ENCODE measurements at places on chromosomes 3 and 15.

GRCh38 chr3:135349254-135349948, 554.3 kb downstream of the EPHB1 start:
- no peak for DNase-seq

GRCh38 chr3:12828751-12829150, 12.6 kb downstream of the RPL32 start:
- DNase-seq, result no peak

- no peak for DNase-seq
These were observed 318.0 kb downstream of the FGF12 start for GRCh38 chr3:192409201-192409837.

DNA sequence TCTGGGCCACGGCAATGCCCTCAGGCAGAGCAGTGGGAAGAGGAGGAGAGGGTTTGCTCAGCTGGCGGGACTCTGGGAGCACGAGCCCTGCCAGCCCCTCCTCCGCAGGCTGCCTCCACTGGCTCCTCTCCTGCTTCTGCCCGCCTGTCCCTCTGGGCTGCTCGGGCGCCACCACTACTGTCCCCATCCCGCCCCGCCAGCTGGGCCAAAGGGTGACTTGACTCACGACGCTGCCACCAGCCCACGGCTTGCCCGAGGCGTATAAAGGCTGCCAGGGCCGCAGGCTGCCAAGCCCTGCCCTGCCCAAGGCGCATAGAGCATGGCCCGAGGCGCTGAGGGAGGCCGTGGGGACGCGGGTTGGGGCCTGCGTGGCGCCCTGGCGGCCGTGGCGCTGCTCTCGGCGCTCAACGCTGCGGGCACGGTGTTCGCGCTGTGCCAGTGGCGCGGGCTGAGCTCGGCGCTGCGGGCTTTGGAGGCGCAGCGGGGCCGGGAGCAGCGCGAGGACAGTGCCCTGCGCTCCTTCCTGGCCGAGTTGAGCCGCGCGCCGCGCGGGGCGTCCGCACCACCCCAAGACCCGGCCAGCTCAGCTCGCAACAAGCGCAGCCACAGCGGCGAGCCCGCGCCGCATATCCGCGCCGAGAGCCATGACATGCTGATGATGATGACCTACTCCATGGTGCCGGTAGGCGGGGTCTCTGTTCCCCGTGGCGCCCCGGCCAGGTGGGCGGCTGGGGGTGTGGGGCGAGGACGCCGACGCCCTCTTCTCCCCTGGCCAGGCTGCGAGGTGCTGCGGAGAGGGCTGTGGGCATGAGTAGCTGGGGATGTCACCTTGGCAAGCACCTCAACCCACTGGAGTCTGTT, at the start of gene GLDN:
GLDN (plus strand) TSS at position 290 of the 861 bp plus-strand sequence; CDS start at position 320, 30 bp downstream.
- no peak for DNase-seq

GRCh38 chr3:138367326-138367850, 19.0 kb downstream of the MRAS start:
- DNase-seq, result no peak

- DNase-seq, result no peak
These were observed 93.8 kb downstream of the SMAD6 start for GRCh38 chr15:66795851-66796250.

DNA sequence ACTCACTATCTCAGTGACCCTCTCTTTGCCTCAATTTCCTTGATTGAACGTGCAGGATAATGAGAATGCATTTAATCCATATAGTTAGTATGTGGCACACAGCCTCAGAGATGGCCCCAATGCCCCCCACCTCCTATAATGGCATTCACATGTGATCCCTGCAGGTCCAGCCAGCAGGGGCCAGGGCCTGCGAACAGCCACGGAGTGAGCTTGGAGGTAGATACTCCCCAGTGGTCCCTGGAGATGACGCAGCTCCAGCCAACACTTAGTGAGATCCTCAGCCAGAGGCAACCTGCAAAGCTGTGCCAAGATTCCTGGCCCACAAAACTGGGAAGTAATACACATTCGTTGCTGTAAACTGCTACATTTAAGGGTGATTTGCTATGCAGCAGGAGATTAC, 184.9 kb upstream of the NSMCE3 start:
- no peak for DNase-seq

DNA sequence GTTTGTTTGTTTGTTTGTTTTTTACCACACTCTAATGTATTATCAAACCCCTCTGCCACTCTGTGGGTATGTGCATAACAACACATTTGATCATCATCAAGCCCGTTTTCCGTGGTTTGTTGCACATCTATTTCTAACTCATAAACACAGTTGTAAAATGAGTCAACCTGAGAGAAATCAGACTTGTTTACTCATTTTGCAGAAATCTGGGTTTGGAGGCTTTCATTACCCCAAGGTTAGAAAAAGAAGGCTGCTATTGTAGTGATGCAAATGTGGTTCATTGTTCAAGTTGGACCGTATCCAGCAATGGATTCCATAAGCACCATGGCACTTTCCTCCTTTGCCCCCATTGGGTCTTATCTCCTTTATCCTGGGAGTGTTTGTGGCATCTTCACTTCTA, 353.2 kb upstream of the SOX2 start:
- DNase-seq, result no peak

DNA sequence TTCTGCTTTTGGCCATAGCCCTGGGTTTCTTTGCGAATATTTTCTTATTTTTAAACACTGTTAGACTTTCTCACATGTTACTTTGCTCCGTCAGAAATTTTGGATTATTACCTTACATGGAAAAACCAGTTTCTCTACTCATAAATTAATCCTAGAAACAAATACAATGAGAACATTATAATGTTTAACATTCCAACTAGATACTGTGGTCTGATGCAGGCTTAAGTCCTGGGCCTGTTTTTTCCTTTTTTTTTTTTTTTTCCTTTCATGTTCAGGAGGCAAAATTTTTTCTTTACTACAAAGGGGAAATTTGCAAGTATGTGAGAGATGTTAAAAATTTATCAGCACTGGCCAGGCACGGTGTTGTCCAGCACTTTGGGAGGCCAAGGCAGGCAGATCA, 28.9 kb downstream of the POPDC2 start:
- no peak for DNase-seq

DNA sequence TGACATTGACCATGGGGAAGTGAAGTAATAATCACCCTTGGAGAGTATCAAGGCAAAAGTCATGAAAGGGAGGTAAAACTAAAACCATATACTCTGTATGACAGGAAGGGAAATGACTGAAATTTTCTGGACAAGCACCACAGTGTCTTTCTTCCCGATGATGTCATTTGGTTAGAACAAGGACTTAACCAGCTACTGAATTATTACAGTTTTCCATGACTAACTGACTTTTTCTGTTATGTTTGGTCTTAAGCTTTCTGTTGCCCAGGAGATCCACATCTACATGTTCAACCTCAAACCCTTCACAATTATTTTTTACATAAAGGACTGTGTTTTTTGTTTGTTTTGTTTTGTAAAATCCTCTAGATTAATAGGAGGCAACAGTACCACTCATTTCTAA, 191.9 kb upstream of the IL12A start:
- DNase-seq, result no peak

GRCh38 chr3:48142316-48142870, 45.8 kb downstream of the CDC25A start:
- no peak for DNase-seq

GRCh38 chr3:197613199-197613598, 57.4 kb upstream of the BDH1 start:
- DNase-seq, result no peak

- DNase-seq, result peak; percentile 75
These were observed 64.6 kb downstream of the CRTC3 start for GRCh38 chr15:90594301-90594738.

GRCh38 chr15:85430406-85431204, 50.2 kb downstream of the AKAP13 start:
- DNase-seq, result no peak

GRCh38 chr15:40958146-40958545, 4.9 kb downstream of the CHAC1 start:
- no peak for DNase-seq
